ENCODE measurements at places on chromosomes 13 and 19.

GRCh38 chr19:44608391-44608821 is 5.0 kb upstream of the IGSF23 start:
- DNase-seq = no peak

DNA sequence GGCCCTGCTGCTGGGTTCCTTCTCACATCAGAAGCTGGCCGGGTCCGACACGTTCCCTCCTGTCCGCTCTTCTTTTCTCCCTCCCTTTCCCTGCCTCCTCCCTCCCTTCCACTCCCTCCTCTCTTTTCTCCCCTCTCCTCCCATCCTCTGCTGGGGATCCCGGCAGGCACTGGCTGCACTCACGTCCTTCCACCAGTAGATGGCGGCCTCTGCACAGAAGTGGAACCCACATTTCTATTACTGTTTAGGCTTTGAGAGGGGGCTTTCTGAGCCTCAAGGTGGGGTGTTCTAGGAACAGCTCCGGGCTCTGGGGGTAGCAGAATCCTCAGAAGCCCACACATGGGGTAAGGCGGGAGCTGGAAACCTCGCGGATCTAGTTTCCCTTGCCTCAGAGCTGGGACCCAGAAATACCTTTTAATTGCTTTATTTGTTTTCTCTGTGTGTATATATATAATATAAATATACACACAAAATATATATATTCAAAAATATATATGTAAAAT is 294.2 kb downstream of the ZNF536 start:
- peak; percentile 18 for DNase-seq

DNA sequence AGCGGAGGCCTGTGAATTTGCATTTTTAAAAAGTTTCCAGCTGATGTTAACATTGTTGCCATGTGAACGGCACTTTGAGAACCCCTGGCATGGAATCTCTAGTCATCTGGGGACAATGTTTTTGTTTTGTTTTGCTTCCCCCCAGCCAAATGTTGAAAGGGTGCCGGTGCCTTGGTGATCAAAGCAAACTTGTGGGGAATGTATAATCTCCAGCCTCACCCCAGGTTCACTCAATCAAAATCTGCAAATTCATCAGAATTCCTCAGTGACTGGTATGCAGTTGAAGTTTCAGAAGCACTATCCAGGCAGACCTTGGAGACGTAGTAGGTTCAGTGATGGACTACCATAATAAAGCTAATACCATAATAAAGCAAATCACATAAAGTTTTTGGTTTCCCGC is 428.7 kb downstream of the MYO16 start:
- no peak for DNase-seq

GRCh38 chr13:80312967-80313366 is 28.0 kb downstream of the SPRY2 start:
- DNase-seq = no peak

DNA sequence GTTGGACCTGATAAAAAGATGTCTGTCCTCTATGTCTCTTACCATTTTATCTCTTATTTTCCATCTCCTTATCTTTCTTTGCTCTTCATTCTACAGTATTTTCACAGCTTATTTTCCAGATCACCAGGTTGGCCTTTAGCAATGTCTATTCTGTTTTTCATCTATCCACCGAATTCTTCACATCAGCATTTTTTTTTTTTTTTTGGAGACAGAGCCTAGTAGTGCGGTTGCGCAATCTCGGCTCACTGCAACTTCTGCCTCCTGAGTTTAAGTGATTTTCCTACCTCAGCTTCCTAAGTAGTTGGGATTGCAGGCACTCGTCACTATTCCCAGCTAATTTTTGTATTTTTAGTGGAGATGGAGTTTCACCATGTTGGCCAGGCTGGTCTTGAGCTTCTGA is 49.0 kb downstream of the DNAJC15 start:
- no peak for DNase-seq

DNA sequence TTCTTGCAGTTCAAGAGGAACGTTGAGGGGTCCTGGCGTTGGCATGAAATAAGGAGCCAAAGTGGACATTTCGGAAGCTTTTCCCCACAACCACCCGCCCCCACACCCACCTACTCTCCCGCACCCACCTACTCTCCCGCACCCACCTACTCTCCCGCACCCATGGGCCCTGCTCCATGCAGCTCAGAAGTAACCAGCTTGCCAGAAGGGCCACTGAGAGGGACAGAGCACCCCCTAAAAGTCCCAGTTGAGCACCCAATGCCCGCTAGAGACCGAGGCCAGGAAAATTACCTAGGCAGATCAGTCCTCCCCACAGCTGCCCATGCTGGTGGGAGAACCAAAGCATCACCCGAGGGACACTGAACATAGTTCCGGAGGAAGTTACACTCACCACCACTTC is 11.8 kb downstream of the VSTM2B start:
- no peak for DNase-seq

DNA sequence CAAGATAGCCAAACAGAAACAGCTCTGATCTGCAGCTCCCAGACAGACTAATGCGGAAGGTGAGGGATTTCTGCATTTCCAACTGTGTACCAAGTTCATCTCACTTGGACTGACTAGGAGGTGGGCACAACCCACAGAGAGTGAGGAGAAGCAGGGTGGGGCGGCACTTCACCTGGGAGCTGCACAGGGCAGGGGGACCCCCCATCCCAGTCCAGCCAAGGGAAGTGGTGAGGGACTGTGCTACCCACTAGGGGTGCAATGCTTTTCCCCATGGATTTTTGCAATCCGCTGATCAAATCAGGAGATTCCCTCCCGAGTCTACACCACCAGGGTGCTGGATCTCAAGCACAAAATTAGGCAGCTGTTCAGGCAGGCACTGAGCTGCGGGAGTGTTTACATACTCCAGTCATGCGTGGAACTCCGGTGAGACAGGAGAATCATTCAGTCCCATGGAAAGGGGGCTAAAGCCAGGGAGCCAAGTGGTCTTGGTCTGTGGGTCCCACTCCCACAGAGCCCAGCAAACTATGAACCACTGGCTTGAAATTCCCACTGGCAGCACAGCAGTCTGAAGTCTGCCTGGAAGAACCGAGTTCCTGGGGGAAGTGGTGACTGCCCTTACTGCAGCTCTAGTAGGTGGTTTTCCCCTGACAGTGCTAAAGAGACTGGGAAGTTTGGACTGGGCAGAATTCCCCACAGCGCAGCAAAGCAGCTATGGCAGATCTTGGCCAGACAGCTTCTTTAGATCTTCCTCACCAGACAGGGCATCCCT is 85.1 kb upstream of the UFM1 start:
- no peak for DNase-seq

DNA sequence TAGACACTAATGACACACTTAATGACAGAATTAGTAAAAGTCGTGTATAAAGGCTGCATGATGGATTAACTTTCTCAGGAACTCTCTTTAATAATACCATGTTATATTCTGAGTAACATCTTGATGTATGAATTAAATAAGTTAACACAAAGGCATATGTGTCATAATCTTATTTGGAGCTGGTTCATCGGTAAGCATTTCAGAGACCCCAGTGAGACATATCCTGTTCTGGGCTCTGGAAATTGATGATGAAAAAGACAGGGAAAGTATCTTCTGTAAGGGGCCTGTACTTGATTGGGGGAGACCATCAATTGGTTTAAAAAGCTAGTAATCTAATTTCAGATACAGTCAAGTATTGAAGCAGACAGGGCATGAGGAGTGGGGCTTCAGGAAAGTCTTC is 547.9 kb downstream of the GPC6 start:
- DNase-seq = no peak

- no peak for DNase-seq
These were observed 12.7 kb downstream of the SPINT2 start for GRCh38 chr19:38276942-38277517.

GRCh38 chr19:29325241-29325975 is 112.5 kb upstream of the UQCRFS1 start:
- no peak for DNase-seq

- DNase-seq = no peak
These were observed 4.5 kb downstream of the ATP4B start for GRCh38 chr13:113653264-113654174.

- peak; percentile 52 for DNase-seq
These were observed 8.0 kb upstream of the ZNF358 start for GRCh38 chr19:7507884-7508283.

GRCh38 chr19:8567522-8568172 is 9.6 kb downstream of the MYO1F start:
- no peak for DNase-seq

GRCh38 chr19:19475849-19476828 is 39.2 kb downstream of the TSSK6 start:
- no peak for DNase-seq

- DNase-seq = peak; percentile 8
These were observed 159.6 kb downstream of the FOXO1 start for GRCh38 chr13:40506592-40507446.

DNA sequence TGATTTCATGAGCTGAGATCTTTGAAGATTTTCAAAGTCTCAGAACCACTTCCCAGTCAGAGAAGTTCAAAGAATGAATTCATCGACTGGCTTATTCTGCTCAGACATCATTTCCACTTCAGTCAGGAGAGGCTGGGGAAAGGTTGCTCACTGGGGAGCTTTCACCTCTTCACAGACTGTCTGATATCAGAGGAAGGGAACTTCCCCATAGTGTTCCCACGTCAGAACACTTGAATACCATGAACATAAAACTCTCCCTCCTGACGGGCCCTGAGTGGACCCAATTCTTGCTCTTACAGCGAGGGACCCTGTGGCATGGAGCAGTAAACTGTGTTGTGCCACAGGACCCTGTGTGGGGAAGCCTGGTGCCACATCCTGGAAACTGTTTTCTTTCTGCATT is 492.6 kb downstream of the COG6 start:
- DNase-seq = no peak

GRCh38 chr19:13425151-13425550 is 81.1 kb downstream of the CACNA1A start:
- DNase-seq = no peak

- DNase-seq = no peak
These were observed 2.4 kb downstream of the DHDH start for GRCh38 chr19:48935864-48936263.

GRCh38 chr13:29471551-29471950 is 123.9 kb downstream of the SLC7A1 start:
- no peak for DNase-seq
